Lower lobe of right lung (tissue), 2 donors: ENCODE measurements at places on chromosomes 12 and 14. TPM values are rescaled to one million over a fixed set of nuclear protein-coding genes. Genes with fewer than 3 reads are reported as not detected.

GRCh38 chr12:7190268-7191055 is 976 bp downstream of the PEX5 start:
- peak overlapping the region; percentile 96 for H3K4me3 ChIP-seq
- peak; percentile 58 for DNase-seq
- no peaks in the 10 kb centered on the region for H3K27me3 ChIP-seq
- H3K36me3 ChIP-seq, result peaks cover 28% of the 10 kb centered on the region

DNA sequence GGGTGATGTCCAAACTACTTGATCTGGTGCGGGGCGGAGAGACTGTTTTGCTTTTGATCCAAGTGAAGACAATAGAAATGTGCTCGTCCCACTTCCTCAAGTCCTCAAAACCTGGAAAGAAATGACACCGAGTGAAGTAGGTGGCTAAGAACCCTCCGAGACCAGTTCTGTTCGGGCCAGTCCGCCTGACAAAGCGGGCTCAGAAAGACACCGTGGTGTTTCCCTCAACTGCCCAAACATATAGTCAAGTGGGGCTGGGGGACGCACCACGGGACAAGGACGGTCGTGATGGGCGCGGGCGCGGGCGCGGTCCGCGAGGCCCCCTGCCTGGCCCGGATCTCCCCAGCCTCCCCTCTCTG is 1.6 kb downstream of the PHLDA1 start:
- peak overlapping the region; percentile 97 for H3K27ac ChIP-seq
- DNase-seq, result no peak
- H3K4me3 ChIP-seq, result peak overlapping the region; percentile 80
- H3K4me1 ChIP-seq, result peaks cover 25% of the 10 kb centered on the region
- H3K27me3 ChIP-seq, result no peaks in the 10 kb centered on the region

- H3K4me1 ChIP-seq, result no peaks in the 10 kb centered on the region
- no peak overlapping the region for H3K4me3 ChIP-seq
- no peaks in the 10 kb centered on the region for H3K27me3 ChIP-seq
- H3K36me3 ChIP-seq, result no peaks in the 10 kb centered on the region
Observed at GRCh38 chr12:100391856-100392255, 35.0 kb downstream of the SLC17A8 start.

DNA sequence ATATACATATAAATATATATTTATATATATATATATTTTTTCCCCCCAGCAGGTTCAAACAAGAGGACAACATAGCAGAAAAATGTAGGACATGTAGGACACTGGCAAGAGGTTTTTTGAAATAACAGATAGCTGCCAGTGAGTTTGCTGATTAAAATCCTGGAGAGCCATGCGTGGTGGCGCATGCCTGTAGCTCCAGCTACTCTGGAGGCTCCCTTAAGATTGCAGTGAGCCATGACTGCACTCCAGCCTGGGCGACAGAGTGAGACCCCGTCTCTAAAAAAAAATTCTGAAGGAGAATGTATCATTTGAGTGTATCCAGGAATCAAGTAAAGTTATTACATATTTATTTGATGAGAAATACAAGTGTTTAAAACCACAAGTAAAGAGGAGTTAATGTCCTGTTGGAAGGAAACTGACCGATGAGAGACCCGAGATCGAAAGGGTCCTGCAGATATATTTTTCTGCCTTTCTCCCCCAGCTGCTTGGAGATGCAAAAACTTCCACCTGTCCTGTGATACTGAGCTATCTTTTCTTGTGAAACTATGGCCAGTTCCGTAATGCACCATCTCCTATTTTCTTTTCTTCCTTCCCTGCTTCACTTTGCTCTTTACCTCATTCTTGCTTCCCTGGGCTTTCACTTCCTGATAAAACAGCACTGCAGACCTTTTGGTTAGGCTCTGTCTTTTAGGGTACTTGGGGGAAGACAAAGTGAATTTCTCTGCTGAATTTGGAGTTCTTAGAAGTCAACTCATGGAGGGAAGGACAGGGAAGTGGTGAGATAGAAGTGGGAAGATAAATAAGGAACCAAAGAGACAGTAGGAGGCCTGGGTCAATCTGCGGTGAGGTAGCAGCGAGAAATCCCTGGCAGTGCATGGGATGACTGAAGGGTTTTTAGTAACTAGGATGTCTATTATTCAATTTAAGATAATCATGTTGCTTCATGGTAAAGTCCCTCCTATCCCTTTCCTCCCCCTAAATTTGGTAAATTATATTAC is 41.2 kb upstream of the SLC2A13 start:
- no peaks in the 10 kb centered on the region for H3K27me3 ChIP-seq
- H3K27ac ChIP-seq, result no peak overlapping the region
- no peaks in the 10 kb centered on the region for H3K36me3 ChIP-seq
- no peak for DNase-seq
- no peak overlapping the region for H3K4me3 ChIP-seq

DNA sequence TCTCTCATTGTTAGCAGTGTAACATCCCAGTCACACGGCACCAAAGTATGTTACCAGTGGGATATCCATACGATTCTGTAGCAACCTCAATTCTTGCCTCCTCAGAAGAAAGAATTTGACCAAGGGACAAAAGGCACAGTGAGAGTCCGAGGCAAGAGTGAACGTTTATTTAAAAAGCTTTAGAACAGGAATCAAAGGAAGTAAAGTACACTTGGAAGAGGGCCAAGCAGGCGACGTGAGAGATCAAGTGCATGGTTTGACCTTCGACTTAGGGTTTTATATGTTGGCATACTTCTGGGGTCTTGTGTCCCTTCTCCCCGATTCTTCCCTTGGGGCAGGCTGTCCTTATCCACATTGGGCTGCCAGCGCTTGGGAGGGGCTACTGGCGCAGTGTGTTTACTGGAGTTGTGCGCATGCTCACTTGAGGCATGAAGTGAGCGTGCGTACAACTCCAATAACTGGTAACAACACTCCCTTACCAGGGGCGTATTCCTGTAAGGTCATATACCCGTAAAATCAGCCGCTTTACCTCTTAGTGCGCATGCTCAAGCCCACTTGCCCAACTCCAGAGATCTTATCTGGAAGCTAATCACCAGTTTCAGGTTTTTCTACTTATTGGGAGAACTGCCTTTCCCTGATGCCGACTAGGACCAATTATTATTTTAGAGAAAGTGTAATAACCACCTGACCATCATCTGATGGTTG is 71.7 kb downstream of the FAR2 start:
- no peak overlapping the region for H3K27ac ChIP-seq
- no peak for DNase-seq
- H3K27me3 ChIP-seq, result no peaks in the 10 kb centered on the region
- H3K4me3 ChIP-seq, result no peak overlapping the region

DNA sequence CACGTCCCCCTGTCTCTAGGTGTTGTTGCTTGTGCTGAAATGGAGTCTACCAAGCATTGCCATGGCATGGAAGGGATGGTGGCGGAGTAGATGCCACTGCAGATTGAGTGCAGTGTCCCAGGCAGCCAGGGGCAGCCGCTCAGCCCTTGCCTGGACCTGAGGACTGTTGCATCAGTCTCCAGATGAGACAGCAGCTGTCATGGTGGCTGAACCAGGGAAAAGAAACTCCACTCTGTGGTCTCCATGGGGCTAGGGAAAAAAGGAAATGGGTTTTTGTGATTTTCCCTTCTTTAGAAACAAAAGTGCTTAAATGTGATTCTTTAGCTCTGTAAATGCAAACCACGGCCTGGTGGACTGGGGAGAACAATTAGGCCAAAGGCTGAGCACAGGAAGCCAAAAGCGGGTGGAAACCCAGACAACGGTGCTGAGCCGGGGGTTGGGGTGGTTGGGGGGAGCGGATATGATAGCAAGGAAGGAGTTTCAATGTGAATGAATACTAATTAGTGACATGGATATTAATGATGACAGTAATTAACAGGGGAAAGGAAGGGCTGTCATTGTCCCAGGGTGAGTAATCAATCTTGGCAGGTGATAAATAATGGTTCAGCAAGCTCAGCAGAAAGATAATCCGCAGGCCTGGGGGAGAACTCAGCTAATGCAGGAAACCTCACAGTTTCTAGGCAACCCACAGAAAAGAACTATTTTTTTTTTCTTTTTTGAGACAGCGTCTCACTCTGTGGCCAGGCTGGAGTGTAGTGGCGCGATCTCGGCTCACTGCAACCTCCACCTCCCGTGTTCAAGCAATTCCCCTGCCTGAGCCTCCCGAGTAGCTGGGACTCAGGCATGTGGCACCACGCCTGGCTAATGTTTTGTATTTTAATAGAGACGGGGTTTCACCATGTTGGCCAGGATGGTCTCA is 442.6 kb downstream of the DPF3 start:
- H3K27me3 ChIP-seq, result no peaks in the 10 kb centered on the region
- no peak overlapping the region for H3K4me3 ChIP-seq
- no peak overlapping the region for H3K27ac ChIP-seq
- peaks cover 13% of the 10 kb centered on the region for H3K4me1 ChIP-seq
- H3K36me3 ChIP-seq, result no peaks in the 10 kb centered on the region

GRCh38 chr12:111093428-111094142 is 173.2 kb upstream of the MYL2 start:
- H3K4me1 ChIP-seq, result no peaks in the 10 kb centered on the region
- no peak overlapping the region for H3K4me3 ChIP-seq
- H3K27me3 ChIP-seq, result peaks cover 18% of the 10 kb centered on the region
- no peak overlapping the region for H3K27ac ChIP-seq
- H3K36me3 ChIP-seq, result no peaks in the 10 kb centered on the region

Gene SLC25A47
- not detected for total RNA-seq

Gene PIK3C2G
- 0.59 TPM for total RNA-seq

Gene CLEC4A
- total RNA-seq, result 14.1 TPM

Gene RIMBP2
- total RNA-seq, result 0.27 TPM

Gene BMAL2
- total RNA-seq, result 2.6 TPM
